AG04449 (cell line): ENCODE measurements at places on chromosomes 7 and 10.

DNA sequence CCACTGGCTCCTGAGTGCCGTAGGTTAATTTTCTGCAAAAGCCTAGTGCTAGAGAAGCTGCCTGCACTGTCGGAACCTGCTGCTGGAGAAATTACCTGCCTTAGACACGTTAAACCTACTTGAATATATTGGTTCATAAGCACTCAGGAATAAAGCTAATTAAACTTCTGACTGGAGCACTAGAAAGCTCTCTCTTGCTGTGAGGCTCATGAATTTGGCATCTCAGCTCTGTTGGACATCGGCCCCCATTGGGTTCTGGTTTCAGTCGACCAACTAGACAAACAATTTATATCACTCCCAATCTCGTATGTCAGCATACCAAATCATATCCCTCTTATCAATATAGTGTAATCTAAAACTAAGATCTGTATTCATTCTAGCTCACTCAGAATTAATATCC is 52.4 kb upstream of the SEMA3C start:
- DNase-seq = no peak

- peak; percentile 99 for DNase-seq
Measured at GRCh38 chr10:30736685-30737232, 107.2 kb upstream of the LYZL2 start.

GRCh38 chr7:94943134-94943533 is 35.7 kb downstream of the PPP1R9A start:
- DNase-seq = no peak

GRCh38 chr7:100465299-100465698 is 1.2 kb upstream of the SPACDR start:
- no peak for DNase-seq

GRCh38 chr10:33621101-33621500 is 286.6 kb upstream of the NRP1 start:
- no peak for DNase-seq

GRCh38 chr7:13057462-13058200 is 370.2 kb downstream of the ARL4A start:
- no peak for DNase-seq

DNA sequence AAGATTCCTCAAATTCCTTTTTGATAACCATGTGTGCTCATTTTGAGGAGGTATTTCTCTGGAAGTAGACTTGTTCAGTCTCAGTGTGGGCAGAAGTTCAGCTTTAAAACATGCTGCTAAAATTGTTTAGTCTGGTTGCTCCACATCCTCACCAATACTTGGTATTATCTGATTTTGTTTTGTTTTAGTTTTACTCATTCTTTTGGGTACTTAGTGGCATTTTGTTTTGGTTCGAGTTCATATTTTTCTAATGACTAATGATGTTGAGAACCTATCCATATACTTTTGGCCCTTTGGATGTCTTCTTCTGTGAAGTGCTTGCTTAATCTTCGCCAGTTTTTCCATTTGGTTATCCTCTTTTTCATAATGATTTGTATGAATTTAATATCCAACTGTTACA is 694.2 kb upstream of the FZD8 start:
- DNase-seq = peak; percentile 63

DNA sequence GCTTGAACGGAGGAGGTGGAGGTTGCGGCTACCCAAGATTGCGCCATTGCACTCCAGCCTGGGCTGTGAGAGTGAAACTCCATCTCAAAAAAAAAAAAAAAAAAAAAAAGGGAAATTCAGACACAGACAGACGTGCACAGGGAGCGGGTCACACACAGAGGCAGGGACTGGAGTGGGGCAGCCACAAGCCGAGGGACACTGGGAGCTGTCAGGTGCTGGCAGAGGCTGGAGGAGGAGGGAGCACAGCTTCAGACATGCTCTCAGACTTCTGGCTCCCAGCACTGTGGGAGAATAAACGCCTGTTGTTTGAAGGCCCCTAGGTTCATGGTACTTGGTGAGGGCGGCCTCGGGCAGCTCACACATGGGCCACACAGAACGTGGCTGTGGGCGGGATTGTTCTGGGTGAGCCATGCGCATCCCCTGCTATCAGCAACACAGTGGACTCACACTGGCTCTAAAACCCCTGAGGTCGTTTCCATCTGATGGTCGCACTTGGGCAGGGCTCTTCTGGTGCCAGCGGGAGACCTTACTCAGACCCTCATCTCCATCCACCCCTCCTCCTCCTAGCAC is 375.9 kb downstream of the DNAJB6 start:
- DNase-seq = no peak

GRCh38 chr7:158559356-158559755 is 28.3 kb downstream of the PTPRN2 start:
- no peak for DNase-seq

DNA sequence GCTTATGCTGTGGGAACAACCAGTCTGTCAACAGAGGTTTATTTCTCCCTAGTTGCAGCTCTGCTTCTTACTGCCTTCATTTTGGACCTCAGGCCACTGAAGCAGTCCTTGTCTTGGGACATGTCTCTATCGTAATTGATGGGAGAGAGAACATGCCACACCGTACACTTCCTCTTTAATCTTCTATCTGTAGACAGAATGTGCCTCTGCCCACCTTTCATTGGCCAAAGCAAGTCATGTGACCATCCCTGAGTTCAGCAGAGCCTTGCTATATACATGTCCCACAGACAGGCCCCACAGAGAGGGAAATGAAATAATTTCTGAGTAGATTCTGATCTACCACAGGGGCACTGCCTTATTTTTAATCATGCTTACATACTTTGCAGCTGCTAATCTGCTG is 98.0 kb downstream of the KCND2 start:
- no peak for DNase-seq

- DNase-seq = no peak
Measured at GRCh38 chr10:74363727-74364126, 212.7 kb downstream of the ADK start.

GRCh38 chr10:24262929-24263590 is 54.1 kb downstream of the KIAA1217 start:
- DNase-seq = no peak

- DNase-seq = no peak
Measured at GRCh38 chr7:107877731-107878382, 13.1 kb upstream of the DLD start.

DNA sequence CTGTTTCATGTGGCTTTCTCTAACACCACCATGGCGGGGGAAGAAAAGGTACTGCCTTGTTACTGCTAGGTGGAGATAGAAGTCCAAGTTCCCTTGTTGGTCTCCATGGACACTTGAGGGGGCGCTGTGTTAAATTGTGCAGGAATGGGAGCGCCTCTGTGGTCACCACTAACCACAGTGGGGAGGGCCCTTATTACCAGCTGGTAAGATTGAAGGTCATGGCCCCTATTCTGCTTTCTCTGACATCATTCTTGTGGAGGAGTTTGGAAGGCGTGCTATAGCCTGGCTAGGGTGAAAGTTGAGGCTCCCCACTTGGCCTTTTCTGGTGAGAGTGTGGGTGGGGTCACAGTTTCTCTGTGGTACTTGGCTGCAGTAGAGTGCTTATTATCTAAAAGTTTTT is 14.9 kb upstream of the MXI1 start:
- no peak for DNase-seq

DNA sequence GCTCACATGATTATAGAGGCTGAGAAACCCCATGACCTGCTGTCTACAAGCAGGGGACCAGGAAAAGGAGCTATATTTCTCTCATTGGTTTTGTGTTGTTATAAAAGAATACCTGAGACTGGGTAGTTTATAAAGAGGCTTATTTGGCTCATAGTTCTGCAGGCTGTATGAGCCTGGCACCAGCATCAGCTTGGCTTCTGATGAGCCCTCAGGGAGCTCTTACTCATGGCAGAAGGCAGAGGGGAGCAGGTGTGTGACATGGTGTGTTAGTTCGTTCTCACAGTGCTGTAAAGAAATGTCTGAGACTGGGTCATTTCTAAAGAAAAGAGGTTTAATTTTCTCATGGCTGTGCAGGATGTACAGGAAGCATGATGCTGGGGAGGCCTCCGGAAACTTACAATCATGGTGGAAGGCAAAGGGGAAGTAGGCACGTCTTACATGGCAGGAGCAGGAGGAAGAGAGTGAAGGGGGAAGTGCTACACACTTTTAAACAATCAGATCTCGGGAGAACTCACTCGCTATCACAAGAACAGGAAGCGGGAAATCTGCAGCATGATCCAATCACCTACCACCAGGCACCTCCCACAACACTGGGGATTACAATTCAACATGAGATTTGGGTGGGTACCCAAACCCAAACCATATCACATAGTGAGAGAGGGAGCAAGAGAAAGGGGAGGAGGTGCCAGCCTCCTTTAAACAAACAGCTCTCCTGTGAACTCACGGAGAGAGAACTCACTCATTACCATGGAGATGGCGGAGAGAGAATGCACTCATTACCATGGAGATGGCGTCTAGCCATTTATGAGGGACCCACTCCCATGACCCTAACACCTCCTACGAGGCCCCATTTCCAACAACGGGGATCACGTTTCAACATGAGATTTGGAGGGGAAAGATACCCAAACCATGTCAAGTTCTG is 133.4 kb downstream of the JCAD start:
- DNase-seq = no peak

DNA sequence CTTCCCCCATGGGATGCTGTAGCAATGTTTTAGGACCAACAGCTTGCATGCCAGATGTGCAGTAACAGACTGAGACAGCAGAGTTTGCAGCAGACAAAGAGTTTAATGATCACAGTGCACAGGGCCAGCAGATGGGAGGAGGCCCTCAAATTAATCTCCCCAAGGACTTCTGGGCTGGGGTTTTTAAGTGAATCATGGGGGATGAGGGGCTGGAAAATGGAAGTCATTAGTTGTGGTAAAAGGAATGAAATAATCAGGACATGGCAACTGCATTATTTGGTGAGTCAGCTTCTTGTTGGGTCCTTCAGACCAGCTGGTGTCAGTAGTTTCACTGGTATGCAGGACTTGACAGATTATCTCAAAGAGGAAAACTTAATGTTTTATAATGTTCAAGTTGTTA is 12.6 kb upstream of the NRBF2 start:
- peak; percentile 76 for DNase-seq

DNA sequence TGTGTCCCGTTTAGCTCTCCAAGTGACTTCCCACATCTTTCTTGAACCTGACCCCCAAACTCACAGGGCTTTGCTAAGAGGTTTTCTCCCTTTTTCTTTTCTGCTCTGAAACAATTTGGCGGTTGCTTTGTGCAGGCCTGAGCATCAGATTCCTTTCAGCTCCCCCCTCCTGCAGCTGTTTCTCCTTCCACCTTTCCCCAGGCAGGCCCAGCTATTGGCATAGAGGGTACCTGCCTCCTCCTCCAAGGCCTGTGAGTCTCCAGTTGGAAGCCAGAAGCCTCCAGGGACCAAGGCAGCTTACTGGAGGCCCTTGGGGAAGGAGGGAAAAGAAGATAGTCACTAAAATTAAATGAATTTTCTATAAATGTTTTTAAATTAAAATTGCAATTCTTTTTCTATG is 7.7 kb downstream of the VAX1 start:
- DNase-seq = no peak

DNA sequence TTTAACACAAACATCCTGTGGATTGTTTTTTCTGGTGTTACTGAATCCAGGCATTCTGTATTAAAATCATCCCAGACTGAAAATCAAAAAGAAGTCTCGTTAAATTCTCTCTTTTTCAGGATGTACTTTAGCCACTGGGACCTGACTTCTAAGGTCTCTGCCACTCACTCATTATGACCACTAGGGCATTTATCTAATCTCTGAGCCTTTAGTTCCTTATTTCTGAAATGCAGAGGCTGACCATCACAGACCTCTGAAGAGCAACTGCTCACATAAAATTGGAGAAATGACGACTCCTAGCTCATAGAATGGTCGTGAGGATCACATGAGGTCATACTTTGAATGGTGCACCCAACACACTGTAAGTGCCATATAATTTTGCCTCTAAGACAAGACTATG is 63.2 kb downstream of the KCNMA1 start:
- no peak for DNase-seq

DNA sequence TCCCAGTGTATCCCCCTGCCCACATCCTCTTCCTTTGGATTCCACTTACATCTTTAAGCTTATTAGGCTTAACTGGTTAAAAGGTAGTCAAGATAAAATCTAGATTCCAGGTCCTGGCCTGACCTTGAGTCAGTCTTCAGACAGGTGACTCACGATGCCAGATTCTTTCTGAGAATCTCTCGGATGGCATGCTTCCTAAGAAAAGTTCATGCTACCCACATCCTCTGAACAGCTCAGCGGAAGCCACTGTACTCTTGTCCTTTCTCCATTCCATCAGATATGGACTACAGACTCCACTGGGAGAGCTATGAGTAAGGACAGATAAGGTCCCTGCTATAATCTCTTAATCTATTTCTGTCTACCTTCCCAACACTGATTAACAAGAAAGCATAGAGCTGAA is 43.4 kb downstream of the DNMBP start:
- peak; percentile 74 for DNase-seq

- peak; percentile 84 for DNase-seq
Measured at GRCh38 chr7:107939573-107940489, 48.8 kb downstream of the DLD start.

DNA sequence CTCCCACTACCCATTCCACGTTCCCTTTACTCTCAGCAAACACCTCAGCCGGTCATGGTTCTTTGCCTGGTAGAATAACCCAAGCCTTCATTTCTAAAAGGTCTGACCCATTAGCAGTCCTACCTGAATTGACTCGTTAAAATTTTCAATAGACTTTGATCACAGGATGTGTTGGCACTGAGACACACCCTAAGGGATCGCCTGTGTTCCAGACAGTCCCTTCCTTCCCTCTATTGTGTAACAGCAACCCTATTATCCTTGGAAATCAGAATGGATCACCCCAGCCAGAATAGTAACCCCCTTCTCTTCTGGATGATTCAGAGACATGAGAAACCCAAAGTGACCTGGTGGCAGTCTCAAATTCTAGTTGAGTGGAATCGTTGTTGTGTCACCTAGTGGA is 20.4 kb upstream of the FAM171A1 start:
- no peak for DNase-seq

- no peak for DNase-seq
Measured at GRCh38 chr10:44325596-44326307, 59.1 kb downstream of the CXCL12 start.

DNA sequence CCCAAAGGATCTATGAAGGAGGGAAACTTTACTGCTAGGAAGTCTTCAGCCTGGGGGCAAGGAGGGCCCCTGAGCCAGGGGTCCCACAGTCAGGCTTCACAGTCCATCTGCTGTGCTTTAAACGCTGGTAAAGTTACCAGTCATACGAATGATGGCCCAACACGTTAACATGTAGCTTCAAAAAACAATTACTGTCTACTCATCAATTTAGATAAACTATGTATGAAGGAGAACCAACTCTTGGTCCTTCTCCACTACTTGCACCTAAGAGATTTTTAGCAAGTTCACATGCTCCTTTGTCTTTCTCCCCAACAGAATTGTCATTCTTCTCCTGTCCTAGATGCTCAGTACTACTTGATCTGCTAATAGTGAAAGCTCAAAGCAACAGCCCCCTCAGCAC is 16.6 kb downstream of the JCAD start:
- no peak for DNase-seq
